Effector memory CD4-positive, alpha-beta T cell (primary cell): ENCODE measurements at places on chromosomes 4 and X.

DNA sequence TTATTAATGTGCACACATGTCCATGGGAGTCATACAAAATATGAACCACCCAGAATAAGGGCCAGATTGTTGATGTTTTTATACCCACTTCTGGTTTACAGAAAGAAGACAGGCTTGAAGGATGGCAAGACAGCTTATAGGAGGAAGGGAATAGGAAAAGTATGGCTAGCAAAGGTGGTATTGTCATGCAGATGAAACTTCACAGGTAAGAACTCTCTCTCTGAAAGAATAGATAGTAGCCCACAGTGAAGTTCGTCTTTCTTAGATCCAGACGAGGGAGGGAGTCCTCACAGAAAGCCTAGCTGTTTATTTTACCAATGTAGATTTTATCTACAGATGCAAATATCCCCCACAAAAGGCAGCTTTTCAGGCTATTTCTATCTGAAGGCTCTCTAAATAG, 43.7 kb upstream of the SPIN4 start:
- no peaks in the 10 kb centered on the region for H3K4me1 ChIP-seq
- no peak overlapping the region for H3K4me3 ChIP-seq
- no peak for DNase-seq
- H3K36me3 ChIP-seq: no peaks in the 10 kb centered on the region
- no peaks in the 10 kb centered on the region for H3K27me3 ChIP-seq

DNA sequence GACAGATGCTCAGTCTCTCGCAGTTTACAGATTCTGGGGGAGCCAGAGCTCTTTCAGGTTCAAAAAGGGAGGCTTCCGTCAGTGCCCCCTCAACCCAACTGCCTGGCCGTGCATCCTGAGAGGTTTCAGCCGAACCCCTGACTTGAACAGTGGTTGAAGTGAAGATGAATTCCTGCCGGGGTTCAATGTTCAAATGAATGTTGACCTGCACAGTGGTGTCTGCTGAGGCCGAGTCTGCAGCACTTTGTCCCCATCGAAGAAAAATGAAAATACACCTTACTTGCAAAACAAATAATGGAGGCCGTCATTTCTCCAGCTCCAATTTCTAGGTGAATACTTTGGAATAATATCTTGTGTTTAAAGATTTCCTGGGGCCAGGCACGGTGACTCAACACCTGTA, 33.7 kb downstream of the GYG2 start:
- no peaks in the 10 kb centered on the region for H3K27me3 ChIP-seq
- no peaks in the 10 kb centered on the region for H3K4me1 ChIP-seq
- H3K36me3 ChIP-seq: no peaks in the 10 kb centered on the region
- no peak for DNase-seq
- no peak overlapping the region for H3K27ac ChIP-seq

- no peak for DNase-seq
- H3K4me3 ChIP-seq: no peak overlapping the region
- H3K27ac ChIP-seq: no peak overlapping the region
- no peaks in the 10 kb centered on the region for H3K4me1 ChIP-seq
- no peaks in the 10 kb centered on the region for H3K36me3 ChIP-seq
These were observed 83.9 kb downstream of the QDPR start for GRCh38 chr4:17427991-17428390.

- DNase-seq: no peak
- no peak overlapping the region for H3K4me3 ChIP-seq
These were observed 447.7 kb downstream of the STIM2 start for GRCh38 chr4:27308379-27308778.

DNA sequence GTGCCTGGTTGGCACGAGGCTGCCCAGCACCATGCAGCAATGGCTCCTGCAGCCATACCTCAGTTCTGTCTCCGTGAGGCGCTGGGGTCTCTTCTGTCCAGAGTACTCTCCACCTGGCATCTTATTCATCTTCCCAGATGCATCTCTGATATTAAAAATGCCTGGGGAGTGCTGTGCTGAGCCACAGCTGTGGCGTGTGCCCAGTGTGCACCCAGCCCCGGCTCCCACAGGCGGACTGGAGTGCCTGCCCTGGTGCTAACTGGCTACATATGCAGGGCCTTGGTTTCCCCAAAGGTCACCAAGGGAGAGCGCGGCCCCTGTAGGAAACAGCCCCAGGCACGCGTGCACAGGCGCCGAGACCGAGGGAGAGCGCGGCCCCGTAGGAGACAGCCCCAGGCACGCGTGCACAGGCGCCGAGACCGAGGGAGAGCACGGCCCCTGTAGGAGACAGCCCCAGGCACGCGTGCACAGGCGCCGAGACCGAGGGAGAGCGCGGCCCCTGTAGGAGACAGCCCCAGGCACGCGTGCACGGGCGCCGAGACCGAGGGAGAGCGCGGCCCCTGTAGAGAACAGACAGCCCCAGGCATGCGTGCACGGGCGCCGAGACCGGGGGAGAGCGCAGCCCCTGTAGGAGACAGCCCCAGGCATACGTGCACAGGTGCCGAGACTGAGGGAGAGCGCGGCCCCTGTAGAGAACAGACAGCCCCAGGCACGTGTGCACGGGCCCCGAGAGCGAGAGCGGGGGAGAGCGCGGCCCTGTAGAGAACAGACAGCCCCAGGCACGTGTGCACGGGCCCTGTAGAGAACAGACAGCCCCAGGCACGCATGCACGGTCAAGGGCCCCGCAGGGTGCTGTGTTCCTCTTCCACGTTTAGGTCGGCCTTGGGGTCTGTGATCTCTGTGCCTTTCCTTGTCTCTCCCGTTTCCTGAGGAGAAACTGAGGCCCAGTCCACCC, 14.5 kb downstream of the TMEM175 start:
- H3K4me3 ChIP-seq: no peak overlapping the region
- DNase-seq: no peak
- H3K27me3 ChIP-seq: no peaks in the 10 kb centered on the region
- no peaks in the 10 kb centered on the region for H3K4me1 ChIP-seq

- H3K27ac ChIP-seq: no peak overlapping the region
- H3K4me1 ChIP-seq: no peaks in the 10 kb centered on the region
- no peaks in the 10 kb centered on the region for H3K27me3 ChIP-seq
- no peak overlapping the region for H3K4me3 ChIP-seq
These were observed 322.7 kb downstream of the FRMPD4 start for GRCh38 chrX:12460929-12461328.

DNA sequence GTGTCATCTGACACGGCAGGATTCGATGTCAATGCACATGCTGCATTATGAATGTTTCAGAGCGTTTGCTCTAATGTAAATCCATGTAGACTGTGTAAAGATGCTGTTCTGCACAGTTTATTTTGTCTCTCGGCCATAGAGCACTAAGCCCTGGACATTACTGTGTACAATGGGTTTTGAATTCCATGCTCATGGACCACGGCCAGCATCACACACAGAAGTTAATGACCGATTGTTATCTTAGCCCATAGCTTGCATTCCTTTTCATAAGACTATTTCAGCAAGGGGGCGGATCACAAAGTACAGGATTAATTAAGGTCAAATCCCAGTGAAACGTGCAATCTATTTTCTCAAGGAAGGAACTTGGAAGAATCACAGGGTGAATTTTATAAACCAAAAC, 286.1 kb upstream of the TENM3 start:
- DNase-seq: no peak
- H3K27ac ChIP-seq: no peak overlapping the region
- H3K36me3 ChIP-seq: no peaks in the 10 kb centered on the region
- no peaks in the 10 kb centered on the region for H3K4me1 ChIP-seq
- H3K4me3 ChIP-seq: no peak overlapping the region

DNA sequence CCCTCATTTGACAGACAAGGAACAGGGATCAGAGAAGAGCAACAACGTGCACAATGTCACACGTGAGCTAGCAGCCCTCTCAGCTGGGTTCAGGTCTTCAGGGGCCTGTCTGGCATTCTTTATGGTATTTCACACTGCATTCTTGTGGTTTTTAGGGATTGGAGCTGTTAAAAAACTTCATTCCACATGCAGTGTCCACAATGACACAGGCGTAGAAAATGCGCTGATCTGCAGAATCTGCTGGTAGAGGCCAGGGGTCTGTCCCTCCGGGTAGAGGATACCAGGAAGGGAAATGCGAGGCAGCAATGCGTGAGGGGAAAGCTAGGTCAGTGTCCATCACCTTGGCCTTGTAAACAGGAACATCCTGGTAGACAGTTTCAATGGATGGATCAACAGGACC, 36.6 kb downstream of the MAP7D3 start:
- no peak overlapping the region for H3K27ac ChIP-seq
- no peaks in the 10 kb centered on the region for H3K36me3 ChIP-seq
- no peaks in the 10 kb centered on the region for H3K27me3 ChIP-seq
